ENCODE measurements at places on chromosomes 5 and 9.
A peak's percentile ranks its signal among the peaks of the same experiment; 100 is the strongest.

DNA sequence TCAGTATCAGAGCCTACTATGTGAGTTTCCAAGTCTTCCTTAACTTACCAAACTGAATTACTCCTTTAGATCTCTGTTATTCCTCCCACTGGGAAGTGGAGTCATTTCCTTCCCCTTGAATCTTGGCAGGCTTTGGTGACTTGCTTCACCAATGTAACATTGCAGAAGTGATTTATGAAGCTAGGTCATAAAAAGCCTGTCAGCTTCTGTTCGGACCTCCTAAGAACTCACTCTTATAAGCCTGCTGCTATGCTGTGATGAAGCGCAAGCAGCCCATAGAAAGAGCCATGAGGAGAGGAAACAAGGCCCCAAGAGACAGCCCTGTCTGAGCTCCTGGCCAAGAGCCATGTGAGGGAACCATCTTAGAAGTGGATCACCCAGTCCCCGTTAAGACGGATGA, 14.2 kb upstream of the FOXB2 start:
- no peak for DNase-seq

DNA sequence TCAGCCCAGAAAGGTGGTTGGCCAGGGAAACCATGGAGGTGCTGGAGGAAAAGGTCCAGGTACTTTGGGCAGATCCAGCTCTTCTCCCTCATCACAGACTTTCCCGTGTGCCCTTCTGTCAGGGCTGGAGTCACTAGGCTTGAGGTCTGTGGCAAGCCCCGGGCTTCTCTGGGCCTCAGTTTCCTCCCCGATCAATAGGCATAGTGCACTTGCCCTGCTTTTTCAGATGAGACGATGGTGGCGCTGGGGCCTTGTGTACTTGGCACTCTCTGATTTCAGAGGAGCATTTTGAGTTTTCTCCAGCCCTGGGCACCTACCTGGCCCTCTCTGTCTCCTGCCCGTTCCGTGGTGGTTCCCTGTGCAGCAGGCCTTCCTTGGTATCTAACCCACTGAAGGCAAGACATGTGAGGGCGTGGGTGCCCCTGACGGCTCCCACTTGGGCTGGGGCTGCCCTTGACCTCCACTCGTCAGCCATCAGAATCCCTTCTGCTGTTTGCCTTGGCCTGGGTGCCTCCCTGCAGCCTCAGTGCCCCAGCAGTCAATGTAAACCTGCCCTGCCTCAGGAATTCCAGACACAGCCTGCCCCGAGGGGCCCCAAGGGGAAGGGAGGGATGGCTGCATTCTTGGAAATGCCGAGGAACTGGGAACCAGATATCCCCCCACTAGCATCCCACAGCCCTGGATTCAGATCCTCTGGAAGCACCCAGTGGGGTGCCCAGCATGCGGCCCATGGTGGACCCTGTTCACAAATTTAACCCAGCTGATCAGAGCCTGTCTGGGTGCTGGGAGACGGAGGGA, 66.3 kb upstream of the COL5A1 start:
- no peak for DNase-seq

- DNase-seq = no peak
Measured at GRCh38 chr5:127101533-127101932, 28.2 kb upstream of the C5orf63 start.

DNA sequence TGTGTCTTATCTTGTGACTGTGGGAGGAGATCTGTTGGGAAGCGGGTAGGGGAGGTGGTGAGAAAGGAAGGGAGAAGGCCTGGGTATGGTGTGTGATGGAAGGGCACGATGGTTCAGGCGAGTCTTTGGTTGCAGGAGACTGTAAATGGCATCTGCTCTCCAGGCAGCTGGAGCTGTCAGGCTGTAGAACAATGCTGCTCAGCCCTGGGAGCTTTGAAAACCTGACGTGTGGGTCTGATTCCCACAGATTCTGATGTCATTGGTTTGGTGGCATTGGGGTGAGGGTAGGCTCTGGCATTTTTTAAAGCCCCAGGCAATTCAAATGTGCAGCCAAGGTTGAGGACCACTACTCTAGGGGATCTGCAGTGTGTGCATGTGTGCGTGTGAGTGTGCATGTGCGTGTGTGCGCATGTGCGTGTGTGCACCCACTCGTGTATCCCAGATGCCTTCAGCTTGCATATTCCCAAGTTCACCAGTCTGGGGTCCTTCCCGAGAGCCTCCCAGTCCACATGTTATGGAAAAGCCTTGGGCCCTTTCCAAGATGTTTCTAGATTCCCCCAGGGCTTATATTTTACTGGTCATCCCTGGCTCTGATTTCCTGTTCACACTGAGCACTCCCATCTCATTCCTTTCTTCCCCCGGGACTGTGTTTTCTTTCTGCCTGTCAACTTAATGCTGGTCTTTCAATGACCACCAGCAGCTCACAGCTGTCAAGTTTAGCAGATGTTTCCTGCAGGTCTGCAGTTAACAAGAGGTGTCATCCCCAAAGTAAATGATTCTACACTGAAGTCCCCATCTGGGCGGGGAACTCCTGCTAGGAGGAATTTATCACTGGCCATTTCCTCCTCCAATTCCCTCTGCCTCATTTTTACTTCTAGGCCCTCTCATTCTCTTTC, 34.0 kb downstream of the BOD1 start:
- DNase-seq = no peak

- DNase-seq = no peak
Measured at GRCh38 chr9:1210954-1211353, 160.8 kb downstream of the DMRT2 start.

DNA sequence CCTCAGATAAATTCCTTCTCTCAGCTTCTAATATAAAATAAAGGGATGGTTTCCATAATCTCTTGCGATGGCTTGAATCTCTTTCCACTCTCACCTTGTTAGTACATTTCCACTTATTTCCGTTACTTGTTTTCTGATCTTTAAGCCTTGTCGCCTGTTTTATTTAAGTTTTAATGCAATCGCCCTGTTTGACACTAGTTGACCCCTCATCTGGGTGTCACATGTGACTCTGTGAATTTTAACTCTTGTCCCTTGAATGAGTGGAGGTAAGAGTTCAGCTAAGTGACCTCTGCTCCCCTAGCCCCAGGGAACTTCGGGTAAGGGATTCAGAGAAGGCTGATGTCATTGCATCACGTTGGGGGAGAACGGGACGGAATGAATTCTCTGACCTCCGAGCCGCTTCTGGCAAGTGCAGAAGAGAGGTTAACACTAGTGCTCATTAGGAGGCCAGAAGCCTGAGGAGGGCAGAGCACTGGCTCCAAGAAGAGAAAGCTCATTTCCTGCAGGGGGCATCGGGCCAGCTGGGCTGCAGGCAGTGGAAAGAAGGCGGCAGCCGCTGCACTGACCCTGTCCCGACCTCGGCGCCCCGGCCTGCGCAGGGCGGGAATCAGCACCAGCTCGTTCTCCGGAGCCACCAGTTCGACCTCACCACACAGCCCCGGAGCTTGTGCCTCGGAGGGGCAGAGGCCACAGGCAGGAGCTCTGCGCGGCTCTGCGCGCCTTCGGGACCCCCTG, 569 bp downstream of the HINT2 start:
- DNase-seq = no peak

DNA sequence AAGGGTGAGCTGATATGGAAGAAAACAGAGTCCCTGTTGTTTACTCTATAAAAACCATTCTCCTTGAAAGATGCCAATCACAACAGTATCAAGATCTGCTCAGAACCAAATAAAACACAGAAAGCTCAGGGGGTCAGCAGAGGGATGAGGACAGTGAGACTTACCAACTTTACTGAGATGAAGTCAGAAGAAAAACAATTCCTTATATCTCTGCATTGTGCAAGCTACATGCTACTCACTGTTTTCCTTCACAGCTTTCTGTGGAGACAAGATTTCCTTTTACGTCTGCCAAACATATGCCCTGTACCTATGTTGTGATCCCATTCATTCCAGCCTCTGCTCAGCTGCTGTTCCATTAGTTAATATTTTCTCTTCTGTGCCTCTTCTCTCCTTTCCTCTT, 185.6 kb downstream of the TSSK1B start:
- DNase-seq = no peak

DNA sequence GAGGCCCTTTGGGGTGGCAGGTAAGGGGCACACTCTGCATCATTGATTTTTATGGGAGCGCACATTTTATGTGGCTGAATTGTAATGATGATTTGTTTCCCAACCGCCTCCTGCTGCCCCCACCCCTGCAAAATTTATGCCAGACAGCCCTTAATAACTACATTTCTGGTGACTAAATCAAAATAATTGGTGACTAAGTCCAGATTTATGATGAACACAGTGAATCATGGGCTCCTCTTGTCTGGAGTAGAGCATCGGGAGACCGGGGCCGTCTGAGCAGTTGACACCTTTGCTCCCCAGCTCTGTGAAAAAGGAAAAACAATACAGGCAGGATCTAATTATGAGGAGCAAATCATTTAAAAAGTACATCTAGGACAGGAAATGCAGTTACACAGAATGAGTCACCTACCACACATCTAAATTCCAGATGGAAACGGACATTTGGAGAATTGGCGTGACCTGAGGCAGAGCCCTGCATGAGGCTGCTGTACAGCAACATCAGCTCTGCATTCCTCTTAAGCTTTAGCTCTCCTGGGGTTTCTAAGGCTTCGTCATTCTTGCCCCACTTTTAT, 58.9 kb downstream of the DOCK2 start:
- DNase-seq = no peak

GRCh38 chr9:131585375-131585774, 40.1 kb downstream of the PRRT1B start:
- DNase-seq = peak; percentile 59

DNA sequence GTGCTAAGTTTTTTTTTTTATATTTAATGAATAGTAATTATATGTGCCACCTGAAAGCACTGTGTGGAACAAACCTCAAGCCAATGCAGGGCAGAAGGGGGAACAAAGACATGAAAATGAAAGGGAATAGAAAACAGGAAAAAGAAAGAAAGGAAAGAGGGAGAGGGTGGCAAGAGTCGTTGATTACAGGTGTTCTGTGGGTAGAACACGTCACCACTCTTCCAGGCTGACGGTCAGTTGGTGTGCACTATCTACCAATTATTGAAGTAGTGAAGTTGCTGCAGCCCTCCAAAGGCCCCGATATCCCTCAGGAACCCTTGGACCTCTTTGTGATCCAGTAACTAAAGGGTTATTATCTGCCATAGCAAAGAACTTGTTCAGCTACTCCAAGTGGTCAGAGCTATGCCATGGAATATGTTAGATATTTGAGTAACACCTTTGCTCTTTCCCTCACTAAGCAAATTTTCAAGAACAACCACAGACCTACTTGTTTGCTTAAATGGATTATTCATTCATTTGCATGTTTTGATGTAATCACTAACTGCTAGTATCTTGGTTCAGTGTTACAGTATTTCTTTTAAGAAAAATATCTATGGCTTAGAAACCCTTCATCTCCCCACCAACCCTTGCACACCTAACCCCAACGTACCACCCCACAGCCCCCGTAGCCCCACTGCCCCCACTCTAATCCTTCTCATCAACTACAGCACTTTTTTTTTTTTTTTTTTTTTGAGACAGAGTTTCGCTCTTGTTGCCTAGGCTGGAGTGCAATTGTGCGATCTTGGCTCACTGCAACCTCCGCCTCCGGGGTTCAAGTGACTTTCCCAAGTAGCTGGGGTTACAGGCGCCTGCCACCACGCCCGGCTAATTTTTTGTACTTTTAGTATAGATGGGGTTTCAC, 31.3 kb downstream of the FYB1 start:
- DNase-seq = peak; percentile 64

DNA sequence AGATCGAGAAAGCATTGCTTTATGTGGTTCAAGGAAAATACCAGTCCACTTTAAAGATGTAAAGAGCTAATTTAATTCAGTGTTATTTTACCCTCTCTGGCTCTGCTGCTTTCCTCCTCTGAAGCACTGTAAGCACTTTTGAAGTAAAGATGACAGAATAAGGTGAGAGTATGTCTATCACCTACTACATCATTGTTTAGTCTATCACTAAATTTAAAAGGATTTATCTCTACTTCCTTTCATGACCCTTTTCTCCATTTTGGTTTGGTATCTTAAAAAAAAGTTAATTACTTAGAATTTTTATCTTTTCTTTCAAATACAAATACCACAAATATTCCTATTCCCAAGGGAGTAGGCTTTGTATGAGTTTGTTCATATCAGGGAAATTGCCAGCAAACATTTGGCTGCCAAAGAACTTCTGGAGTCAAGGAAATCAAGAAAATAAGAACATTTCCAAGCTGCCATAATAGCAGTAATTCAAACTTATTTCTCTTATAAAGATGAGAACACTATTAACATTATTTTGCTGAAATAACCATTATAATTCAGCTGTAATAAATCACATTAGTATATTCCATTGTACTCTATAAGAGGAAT, 77.8 kb downstream of the SLC38A9 start:
- DNase-seq = no peak

- DNase-seq = no peak
Measured at GRCh38 chr9:120893611-120894307, 16.8 kb upstream of the PHF19 start.

- DNase-seq = no peak
Measured at GRCh38 chr9:123002754-123003153, 30.7 kb upstream of the GPR21 start.
